ENCODE measurements at places on chromosomes 6 and 20.

DNA sequence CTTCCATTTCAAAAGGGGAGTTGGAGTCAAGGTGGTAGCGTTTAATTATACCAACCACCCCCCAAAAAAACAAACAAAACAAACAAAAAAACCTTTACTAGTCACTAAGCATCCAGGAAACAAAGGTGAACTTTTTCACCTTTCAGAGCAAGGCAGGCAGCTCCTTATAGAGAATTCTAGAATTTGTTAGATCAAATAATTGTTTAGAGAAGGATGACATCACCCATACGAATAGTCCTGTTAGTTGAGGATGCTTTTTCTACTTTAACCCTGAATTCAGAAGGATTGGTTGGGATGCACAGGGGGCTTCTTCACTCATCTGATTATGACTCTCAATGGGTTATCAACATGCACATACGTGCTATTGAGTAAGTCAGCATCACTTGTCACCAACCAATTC is 44.3 kb downstream of the GNAS start:
- no peak for DNase-seq

- no peak for DNase-seq
Observed at GRCh38 chr6:126217497-126217896, 122.4 kb upstream of the CENPW start.

DNA sequence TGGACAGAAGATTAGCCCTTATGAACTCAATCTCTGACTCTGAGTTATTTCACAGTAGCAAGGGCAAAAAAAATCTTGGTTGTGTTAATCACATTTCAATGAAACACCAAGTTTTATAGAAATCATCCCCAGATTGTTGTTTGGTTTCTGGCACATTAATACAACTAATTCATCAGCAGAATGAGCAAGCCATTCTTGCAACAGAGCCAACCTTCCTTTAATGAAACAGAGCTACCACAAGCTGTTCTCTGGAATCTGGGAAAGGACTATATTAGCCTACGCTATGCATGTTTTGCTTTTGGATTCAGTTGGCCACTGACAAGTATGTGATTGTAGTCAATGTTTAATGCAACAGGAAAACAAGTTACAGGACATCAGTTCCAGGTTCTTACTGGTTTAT is 13.8 kb upstream of the POPDC3 start:
- no peak for DNase-seq

DNA sequence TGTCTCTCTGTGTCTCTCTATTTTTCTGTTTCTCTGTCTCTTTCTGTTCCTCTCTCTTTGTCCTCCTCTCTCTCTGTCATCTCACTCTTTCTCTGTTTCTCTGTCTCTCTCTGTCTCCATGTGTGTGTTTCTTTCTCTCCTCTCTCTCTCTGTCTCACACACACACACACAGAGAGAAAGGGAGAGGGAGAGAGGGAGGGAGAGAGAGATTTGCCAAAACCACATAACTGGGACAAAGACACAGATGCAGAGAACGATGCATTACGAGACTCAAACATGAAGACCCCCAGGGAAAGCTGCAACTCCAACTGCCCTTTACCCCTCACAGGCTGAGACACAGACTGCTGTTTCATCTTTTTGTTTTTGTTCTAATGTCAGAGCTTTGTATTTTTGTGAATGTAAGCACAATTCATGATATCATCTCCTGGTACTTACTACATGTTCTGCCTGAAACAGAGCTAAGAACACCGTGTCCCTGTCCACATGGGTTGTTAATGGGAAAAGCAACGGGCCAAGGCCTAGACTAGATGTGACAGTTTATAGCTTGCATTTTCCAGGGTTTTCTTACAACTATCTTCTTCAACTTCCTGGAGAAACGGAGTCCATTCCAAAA is 177.1 kb upstream of the ARID1B start:
- DNase-seq = no peak

GRCh38 chr20:62814060-62814708 is 2.7 kb upstream of the COL9A3 start:
- no peak for DNase-seq

DNA sequence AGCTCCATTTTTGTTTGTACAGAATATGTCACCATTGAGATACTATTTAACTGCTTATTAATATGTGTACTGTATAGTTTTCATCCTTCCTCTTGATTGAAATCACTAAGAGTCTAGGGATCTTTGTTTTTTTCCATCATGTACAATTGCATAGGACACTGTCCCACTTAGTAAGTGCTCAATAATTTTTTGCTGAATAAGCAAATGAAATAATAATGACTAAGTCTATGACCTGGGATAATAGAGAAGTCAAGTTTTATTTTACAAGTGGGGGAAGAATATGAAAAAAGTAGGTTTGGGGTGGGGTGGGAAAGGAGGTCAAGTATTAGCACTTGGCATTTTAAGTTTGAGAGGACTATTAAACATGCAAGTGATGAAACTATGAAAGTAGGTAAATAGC is 4.5 kb upstream of the EYS start:
- no peak for DNase-seq

- DNase-seq = peak; percentile 44
Observed at GRCh38 chr6:3751077-3751729, at the start of gene PXDC1. TSS of gene PXDC1 (minus strand) at chr6:3751713. CDS start at chr6:3751531, 182 bp downstream.

DNA sequence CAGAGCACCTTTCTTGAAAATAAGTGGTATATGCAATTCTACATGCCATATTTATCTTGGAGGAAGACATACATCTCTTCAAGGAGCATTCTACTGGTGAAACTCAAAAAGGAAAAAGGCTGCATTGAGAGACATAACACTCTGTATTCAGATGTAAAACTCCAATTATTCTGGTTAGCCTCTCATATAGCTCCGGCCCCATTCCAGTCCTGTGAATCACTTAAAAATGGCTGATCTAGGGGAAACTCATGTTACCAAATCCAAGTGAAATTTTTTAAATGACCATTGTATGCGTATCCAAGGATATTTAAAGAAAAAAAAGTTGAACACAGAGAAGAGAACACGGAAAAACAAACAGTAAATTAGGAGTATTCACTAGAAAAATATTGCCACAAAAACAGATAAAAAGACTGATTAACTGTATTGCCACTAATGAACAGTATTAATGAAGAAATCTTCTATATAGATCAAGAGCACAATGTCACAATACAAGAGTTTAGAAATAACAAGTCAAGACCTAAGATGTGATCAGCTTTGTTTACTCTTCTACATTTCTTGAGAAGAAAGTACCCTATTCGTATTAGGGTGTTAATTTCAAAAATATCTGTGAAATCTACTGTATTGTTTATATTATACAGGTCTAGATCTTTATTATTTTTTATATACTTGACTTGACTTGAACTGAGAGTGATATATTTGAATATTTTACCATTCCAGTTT is 124.5 kb upstream of the GJE1 start:
- no peak for DNase-seq

- no peak for DNase-seq
Observed at GRCh38 chr6:148471624-148472159, 129.1 kb downstream of the SASH1 start.

GRCh38 chr20:43752561-43753301 is 25.9 kb upstream of the GTSF1L start:
- peak; percentile 47 for DNase-seq

DNA sequence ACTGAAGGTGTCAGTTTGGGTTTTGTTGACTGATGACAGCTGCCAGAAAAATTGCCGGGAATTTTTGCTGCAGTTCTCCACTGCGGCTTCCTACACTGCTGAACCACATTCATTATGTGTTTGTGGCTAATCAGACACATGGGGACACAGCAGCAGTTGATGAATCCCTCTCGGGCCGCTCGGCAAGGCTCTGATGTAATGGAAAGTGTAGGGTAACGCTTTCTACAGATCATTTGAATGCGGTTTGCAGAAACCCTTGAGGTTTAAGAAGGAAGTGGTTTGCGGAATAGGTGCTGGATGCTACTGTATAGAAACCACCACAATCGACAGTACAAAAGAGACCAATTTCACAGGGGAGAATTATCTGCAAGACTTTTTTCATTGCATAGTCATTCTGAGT is 138.7 kb upstream of the SASH1 start:
- peak; percentile 87 for DNase-seq

DNA sequence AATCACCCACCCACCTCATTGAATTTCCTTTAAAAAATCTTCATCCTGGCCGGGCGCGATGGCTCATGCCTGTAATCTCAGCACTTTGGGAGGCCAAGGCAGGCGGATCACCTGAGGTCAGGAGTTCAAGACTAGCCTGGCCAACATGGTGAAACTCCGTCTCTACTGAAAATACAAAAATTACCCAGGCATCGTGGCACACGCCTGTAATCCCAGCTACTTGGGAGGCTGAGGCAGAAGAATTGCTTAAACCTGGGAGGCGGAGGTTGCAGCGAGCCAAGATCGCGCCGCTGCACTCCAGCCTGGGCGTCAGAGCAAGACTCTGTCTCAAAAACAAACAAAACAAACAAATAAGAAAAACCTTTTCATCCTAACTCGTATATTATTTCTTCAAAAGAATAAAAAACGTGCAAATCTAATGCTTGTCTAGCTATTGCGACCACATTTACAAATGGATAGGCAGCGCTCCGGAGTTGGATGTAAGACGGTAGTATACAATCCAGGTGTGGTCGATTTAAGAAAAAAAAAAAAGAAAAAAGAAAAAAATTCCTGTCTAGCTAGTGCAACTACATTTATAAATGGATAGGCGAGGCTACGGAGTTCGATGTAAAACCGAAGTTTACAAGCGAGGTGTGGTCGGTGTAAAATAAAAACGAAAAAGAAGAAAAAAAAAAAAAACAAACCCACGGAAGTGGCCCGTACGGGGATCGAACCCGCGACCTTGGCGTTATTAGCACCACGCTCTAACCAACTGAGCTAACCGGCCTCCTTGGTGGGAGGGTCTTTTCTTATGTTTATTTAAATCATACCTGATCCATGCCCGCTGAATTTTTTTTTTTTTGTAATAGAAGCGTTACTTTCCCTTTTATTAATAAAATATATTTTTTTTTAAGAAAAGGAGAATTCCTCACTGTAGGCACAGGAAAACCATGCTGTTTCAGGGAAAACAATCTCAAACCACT is 70.7 kb upstream of the PRSS16 start:
- DNase-seq = peak; percentile 71

- no peak for DNase-seq
Observed at GRCh38 chr6:137175868-137176245, 2.4 kb upstream of the IL22RA2 start.

DNA sequence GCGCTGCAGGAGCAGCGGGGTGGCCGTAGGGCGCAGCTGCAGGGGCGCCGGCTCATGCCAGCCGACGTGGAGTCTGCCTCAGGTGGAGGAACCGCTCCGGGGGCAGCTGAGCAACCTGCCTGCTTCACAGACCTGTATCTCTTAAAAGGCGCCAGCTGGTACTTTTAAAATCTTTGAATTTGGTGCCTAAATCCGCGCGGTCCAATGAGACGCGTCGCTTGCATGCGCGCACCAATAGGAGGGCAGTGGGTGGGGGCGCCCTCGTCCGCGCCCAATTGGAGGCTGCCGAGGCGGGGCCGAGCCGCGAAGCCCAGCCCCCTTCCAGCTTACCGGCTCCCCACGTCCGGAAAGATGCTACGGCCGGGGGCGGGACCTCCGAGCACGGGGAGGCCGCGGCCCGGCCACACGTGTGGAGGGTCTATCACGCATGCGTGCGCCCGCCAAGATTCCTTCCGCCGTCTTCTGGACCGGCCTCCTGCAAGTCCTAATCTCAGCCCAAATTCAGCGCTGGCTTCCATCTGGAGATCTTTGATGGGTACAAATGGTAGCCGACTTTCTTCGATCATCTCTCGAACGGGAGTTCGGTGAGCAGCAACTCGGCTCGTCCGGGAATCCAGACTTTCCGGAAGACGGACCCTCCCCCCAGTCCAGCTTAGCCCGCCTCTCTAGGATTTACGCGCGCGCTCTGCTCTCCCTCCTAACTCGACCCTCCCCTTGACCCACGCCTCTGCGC is at the start of gene FBXO5:
Gene FBXO5, minus strand, starts transcription at position 138 of the 733 bp plus-strand sequence. Its CDS starts 82 bp downstream, at position 56.
- DNase-seq = peak; percentile 97

DNA sequence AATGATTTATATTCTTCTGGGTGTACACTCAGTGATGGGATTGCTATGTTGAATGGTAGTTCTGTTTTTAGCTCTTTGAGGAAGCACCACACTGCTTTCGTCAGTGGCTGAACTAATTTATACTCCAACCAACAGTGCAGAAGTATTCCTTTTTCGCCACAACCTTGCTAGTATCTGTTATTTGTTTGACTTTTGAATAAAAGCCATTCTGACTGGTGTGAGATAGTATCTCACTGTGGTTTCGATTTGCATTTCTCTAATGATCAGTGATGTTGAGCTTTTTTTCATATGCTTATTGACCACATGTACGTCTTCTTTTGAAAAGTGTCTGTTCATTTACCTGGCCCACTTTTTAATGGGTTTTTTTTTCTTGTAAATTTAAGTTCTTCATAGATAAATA is 583.8 kb upstream of the ARID1B start:
- no peak for DNase-seq

DNA sequence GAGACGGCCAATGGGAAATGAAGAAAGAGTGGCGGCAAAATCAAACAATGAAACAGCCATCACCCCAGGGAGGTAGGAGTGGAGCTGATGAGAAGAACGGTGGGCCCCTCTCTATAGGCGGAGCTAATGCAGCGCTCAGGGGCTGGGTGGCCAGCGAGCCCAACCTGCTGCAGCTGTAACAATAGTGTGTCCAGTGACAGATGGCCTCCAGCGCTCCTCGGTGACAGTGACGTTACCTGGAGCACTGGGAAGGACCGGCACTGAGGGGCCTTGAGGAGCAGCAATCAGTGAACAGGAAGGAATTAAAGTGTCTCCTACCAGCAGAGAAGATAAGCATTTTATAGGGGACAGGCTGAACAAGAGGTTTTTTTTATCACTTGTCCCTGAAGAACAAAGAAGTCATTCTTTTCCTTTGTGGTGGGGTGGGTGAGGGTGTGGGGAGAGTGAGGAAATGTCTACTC is 81.6 kb downstream of the FOXA2 start:
- no peak for DNase-seq

DNA sequence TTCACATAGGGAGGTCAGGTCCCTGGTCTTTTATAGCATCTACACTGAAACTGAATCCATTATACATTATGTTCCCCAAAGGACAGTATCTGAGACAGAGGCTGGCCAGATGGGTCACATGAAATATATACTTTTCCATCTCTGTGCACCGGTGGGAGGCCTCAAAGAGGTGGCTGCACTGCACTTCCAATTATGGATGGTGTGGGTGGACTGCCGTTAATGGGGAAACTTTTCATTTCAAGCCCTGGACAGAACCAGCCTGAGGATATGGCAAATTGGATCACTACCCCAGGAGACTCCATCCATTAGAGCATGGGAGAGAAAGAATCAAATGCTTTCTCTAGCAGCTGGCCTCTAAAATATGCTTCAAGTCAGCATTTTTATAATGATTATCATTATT is 280.5 kb upstream of the OPRM1 start:
- DNase-seq = no peak

- no peak for DNase-seq
Observed at GRCh38 chr6:79584332-79584731, 46.8 kb upstream of the SH3BGRL2 start.

GRCh38 chr20:32359633-32360332 is 1.7 kb downstream of the ASXL1 start:
- DNase-seq = peak; percentile 46

GRCh38 chr20:51665543-51666118 is 102.6 kb downstream of the ATP9A start:
- DNase-seq = no peak

Measured in activated naive CD4-positive, alpha-beta T cell treated with anti-CD3 and anti-CD28 coated beads for 36 hours (primary cell).